T47D (cell line): ENCODE measurements at places on chromosomes 6 and 20.

DNA sequence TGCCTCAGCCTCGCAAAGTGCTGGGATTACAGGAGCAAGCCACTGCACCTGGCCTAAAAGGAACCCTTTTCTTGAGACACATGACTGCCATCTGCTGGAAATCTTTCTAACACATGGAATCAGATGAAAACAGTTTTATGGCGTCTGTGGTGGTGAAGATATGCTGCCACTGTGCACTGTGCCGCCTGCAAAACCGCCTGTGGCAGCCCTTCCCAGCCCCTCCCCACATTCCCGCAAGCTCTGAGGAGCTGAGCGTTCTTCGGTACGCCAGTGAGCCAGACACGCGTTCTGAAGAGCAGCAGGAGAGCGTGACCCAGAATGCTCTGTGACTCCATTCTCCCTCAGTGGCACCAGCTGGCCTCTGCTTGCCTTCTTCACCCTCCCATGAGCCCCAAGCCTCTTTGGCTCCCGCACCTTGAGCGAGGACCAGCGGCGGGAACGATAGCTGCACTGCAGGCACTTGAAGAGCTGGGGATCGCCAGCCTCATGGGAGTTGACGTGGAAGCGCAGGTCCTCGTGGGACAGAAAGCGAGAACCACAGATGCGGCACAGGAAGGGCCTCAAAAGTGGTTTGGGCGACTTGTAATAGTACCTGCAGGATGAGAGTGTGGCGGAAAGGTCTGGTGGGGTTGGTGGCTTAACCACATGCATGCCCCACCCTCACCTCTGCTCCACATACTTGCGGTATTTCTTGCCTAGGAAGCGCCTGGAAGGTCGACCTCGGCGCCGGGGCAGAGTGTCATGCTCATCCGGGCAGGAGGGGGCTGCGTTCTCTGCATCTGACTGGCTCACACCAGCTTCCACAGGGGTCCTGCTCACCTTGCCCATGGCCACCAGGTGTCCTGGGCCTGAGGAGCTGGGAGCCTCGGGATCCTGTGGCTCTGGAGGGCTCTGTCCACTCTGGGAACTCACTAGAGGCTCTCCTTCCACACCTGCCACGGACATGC is 8.7 kb downstream of the ZNF335 start:
- peak; percentile 84 for DNase-seq

DNA sequence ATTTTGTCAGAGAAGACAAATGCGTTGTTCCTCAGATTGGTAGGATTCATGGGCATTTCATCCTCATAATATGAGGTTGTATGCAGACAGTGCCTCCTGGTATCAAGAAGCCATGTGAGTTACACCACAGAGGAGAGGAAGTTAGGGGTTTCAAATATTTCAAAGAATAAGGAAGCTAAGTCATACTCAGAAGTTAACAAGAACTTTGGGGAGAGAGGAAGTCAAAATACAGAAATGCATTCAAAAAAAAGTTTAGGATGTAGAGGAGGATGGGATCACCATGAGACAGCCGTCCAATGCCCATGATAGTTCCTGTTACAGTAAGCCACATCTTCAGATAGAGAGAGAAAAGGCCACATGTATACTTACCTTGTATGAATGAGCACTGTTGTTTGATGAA is 22.3 kb downstream of the HLA-DOB start:
- no peak for DNase-seq

DNA sequence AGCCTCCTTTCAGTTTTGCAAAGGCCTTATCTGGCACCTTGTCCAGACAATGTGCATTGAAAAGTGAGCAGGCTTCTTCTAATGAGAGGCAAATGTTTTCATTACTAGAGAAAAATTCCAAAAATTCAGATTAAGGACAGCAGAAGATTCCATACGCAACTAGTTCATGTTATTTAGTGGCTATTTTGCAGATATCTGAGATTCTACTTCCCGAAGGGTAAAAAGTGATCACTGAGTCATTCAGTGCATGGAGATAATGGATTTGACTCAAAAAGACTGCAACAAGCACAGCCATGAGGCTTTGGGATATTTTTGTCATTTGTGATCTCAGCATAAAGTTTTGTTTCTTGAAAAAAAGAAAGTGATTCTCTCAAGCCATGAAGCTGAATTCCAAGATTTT is 29.9 kb downstream of the METTL24 start:
- DNase-seq, result no peak

DNA sequence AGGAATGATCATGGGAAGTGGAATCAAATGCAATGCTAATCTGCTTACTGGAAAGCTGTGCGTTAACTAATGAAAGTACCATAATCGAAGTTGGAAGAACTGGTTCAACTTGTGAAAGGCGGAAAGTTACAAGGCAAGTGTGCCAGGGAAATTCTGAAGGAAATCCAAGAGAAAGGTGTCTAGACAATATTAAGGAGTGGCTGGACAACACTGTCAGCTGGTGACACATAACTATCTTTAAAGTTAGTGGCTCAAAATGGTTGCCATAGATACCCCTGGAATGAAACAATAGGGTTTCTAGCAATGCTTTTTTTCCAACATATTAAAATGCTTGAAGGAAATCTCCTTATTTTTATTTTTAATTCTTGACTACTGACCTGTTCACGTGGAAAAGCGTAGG is 90.4 kb downstream of the BMP2 start:
- no peak for DNase-seq

- no peak for DNase-seq
Measured at GRCh38 chr20:48889140-48889790, 32.2 kb upstream of the ARFGEF2 start.

DNA sequence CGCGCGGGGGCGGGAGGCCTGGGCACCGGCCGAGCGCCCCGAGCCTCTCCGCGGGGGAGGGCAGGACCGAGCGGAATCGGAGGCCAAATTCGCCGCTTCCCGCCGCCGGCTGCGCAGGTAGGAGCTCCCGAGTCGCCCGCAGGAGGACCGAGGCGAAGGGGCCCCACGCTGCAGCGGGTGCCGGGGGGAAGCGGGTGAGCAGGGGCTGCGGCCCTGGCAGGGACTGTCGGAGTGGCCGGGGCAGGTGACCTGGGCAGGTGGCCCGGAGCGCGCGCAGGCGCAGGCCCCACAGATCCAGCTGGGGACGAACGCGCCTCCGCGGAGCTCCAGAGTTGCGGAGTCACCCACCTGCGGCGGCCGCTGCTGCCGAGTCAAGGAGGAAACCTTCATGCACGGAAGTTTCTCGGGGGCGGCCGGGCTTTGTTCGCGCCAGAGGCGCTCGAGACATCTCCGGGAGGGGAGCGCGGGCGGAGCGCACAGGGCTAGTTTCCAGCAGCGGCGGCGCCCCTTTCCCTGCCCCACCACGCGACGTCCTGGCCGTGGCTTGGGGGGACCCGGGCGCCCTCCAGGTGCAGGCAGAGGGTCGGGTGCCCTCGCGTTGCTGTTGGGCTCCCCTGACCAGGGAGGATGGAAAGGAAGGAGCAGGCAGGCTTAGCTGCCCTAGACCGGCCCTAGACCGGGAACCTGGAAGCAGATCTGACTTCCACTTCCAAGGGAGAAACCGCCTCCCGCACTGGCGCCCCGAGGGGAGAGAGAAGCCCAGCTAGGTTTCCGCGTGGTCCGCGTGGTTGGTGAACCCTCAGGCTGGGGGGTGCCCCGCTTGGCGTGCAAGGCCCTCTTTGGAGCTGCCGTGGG is 590 bp downstream of the SLCO4A1 start:
- peak; percentile 38 for DNase-seq

GRCh38 chr20:35009665-35010328 is 54.1 kb downstream of the MYH7B start:
- DNase-seq, result no peak

GRCh38 chr20:44039741-44040140 is 125.1 kb downstream of the TOX2 start:
- no peak for DNase-seq

GRCh38 chr6:170113141-170113540 is 177.7 kb downstream of the DLL1 start:
- DNase-seq, result no peak

- DNase-seq, result no peak
Measured at GRCh38 chr20:54476169-54477009, 996 bp downstream of the DOK5 start.

DNA sequence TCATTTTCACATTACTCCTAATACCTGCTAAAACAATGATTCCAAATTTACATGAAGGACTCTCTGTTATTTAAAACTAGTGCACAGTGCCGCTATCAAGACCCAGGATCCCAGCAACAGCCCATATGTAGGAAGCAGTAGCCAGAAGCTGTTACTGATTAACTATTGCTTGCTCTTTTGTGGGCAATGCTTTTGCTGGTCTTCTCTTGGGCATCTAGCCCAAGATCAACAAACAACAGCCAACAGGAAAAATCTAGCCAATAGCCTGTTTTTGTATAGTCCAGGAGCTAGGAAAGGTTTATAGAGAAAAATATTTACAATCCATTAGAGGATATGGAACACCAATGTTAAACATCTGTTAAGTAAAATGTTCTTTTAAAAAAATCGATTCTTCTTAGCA is 22.1 kb upstream of the TENT5A start:
- DNase-seq, result no peak

GRCh38 chr6:134187154-134187553 is 130.8 kb downstream of the SGK1 start:
- no peak for DNase-seq

DNA sequence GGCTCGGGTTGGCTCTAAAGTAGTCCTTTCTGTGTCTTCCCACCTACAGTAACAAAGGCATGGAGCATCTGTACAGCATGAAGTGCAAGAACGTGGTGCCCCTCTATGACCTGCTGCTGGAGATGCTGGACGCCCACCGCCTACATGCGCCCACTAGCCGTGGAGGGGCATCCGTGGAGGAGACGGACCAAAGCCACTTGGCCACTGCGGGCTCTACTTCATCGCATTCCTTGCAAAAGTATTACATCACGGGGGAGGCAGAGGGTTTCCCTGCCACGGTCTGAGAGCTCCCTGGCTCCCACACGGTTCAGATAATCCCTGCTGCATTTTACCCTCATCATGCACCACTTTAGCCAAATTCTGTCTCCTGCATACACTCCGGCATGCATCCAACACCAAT is 291.2 kb downstream of the ESR1 start:
- no peak for DNase-seq

- peak; percentile 24 for DNase-seq
Measured at GRCh38 chr6:142301651-142302391, at the start of gene ADGRG6. Gene ADGRG6 (plus strand): TSS chr6:142302007. CDS start chr6:142302330, 323 bp downstream.

DNA sequence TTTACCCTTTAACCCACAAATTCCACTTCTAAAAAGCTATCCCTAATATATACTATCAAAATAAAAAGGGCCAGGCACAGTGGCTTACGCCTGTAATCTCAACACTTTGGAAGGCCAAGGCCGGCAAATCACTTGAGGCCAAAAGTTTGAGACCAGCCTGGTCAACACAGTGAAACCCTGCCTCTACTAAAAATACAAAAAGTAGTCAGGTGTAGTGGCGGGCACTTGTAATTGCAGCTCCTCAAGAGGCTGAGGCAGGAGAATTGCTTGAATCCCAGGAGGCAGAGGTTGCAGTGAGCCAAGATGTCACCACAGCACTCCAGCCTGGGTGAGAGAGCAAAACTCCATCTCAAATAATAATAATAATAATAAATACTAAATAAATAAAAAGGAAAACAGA is 82.5 kb downstream of the TRIM27 start:
- no peak for DNase-seq

GRCh38 chr20:7897781-7898364 is 42.4 kb downstream of the HAO1 start:
- no peak for DNase-seq

DNA sequence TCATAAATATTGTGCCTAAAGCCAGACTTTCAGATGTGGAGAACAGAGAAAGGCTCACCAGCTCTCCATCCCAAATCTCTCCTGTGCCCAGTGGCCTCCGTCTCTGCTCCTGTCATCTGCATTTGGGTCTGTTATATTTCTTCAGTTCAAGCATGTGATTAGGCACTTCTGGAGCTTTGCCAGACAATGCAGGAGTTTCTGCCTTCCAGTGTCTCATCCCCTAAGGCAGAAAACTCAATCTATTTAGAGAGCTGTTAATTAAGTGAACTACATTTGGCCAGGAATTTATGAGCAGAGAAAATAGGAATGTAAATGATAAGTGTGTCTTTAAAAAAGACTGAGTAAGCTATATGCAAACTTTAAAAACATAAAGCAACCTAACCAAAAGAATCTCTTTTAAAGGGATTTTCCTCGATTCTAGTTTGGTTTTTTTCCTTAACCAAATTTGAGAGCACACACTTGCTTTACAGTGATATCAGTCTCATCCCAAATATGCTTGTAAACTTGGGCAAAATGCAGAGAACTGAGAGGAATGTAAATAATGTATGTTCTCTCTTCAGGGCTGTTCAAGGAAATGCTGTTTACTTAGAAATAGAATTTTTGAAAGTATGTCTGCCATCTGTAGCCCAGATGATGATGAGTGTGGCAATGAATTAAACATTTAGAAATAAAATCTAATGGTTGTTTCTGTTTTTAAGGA is 113.9 kb downstream of the ELOVL4 start:
- DNase-seq, result no peak

- no peak for DNase-seq
Measured at GRCh38 chr6:123022975-123023374, 26.9 kb downstream of the CLVS2 start.

GRCh38 chr6:71258078-71258866 is 30.3 kb upstream of the OGFRL1 start:
- no peak for DNase-seq

DNA sequence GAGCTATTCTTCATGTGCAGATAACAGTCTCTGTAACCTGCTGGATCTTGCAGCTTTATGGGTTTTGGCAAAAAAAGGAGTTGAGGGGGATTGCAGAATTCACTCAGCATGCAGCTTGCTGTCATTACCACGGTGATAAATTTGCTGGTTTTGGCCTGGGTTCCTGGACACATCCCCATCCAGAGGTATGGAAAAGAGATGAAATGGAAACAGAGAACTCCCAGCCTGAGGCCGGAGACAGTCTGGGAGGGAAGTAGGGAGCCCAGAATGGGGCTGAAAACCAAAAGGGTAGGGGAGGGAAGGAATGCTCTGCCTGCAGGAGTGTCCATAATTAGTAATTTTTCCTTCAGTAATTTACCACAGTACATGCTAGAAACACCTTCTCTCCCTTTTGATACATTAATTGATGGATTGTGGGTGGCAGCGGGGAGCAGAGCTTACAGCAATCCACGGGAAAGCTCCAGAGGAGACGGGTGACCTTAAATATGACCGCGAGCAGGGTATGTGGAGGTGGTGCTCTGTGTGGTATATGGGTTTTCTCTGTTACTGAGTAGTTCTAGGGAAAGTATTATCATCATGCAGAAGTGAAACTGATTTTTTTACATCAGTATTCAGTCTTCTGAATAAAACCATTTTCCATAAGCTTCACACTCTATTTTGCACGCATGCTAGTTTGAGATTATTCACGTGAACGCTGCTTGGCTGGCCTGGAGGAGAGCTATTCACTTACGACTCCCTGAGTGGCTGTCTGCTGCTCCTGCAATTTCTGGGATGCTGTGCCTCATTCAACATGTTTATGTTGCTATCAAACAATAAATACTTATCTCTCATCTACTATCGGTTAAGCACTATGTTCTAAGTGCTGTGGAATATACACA is 66.3 kb upstream of the KCNK16 start:
- DNase-seq, result no peak
